Heart left ventricle (tissue), 16 donors: ENCODE measurements at places on chromosomes 4 and X. TPM values are rescaled to one million over a fixed set of nuclear protein-coding genes. Genes with fewer than 3 reads are reported as not detected.
A peak's percentile ranks its signal among the peaks of the same experiment; 100 is the strongest.

GRCh38 chrX:100449696-100450608 is 39.9 kb upstream of the PCDH19 start:
- peak overlapping the region; percentile 24 for H3K27ac ChIP-seq
- peak; percentile 46 for DNase-seq
- H3K27me3 ChIP-seq, result no peaks in the 10 kb centered on the region

- H3K36me3 ChIP-seq, result peaks cover 9% of the 10 kb centered on the region
- no peak for DNase-seq
- H3K27ac ChIP-seq, result no peak overlapping the region
- no peaks in the 10 kb centered on the region for H3K27me3 ChIP-seq
- H3K4me3 ChIP-seq, result no peak overlapping the region
- no peaks in the 10 kb centered on the region for H3K4me1 ChIP-seq
Measured at GRCh38 chr4:127889903-127890302, 9.2 kb downstream of the PLK4 start.

DNA sequence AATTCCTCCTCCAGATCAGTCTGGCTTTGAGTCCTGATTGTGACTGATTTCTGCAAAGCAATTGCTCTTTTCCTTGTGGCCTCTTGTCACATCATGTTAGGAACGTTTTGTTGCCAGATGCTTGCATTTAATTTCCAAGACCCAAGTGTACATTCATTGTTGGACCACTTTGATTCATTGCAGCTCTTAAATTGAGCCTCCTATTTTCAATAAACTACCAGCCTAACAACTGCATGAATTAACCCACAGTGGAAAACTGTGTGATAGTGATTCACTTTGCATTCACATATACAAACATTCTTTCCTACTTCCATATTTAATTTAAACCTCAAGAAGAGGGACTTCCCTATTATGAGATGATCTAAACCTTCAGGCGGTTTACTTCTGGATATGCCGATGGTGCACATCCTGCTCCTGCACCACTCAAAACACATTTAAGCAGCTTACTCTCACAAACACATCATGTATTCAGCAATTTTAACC is 118.4 kb downstream of the AFF1 start:
- H3K36me3 ChIP-seq, result peaks cover 5% of the 10 kb centered on the region
- H3K27ac ChIP-seq, result peak overlapping the region; percentile 65

DNA sequence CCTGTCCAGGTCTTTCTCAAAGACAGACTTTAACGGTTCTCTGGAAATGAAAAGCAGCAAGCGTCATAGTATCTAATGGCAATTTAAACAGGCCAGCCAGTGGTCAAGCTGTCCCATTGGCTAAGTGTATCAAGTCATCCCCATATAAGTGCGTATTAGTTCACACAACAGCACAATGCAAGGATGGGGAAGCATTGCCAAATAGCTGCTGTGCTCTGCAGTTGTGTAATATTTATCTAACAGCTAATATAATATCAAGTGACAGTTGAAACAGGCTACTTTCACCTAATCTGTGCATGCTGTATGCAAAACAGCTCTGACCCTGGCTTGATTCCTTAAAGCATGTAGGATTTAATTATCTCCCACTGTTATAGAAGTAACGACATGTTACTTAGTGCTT is 134.8 kb upstream of the PPARGC1A start:
- H3K36me3 ChIP-seq, result no peaks in the 10 kb centered on the region
- H3K27ac ChIP-seq, result no peak overlapping the region
- DNase-seq, result no peak

DNA sequence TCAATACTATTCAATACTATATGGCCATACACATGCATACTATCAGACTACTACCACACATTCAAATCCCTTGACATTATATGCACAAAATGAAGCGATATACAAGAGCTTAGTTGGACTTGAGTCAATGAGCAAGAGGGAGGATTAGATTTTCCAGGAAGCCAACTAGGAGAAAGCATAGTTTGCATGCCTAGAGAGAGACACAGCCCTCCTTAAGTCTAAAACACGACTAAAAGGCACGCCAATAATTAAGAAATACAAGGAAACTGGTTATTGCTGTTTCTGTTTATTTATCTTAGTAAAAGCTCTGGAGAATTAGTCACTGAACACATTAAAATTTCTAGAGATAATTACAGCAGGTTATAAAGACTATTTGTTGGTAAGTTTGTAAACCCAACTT is 21.8 kb downstream of the MBNL3 start:
- H3K36me3 ChIP-seq, result no peaks in the 10 kb centered on the region
- no peaks in the 10 kb centered on the region for H3K4me1 ChIP-seq
- H3K27ac ChIP-seq, result no peak overlapping the region
- no peaks in the 10 kb centered on the region for H3K27me3 ChIP-seq

- H3K27ac ChIP-seq, result no peak overlapping the region
- H3K27me3 ChIP-seq, result no peaks in the 10 kb centered on the region
- H3K4me3 ChIP-seq, result no peak overlapping the region
- DNase-seq, result no peak
Measured at GRCh38 chrX:7091923-7092322, 55.6 kb upstream of the STS start.

DNA sequence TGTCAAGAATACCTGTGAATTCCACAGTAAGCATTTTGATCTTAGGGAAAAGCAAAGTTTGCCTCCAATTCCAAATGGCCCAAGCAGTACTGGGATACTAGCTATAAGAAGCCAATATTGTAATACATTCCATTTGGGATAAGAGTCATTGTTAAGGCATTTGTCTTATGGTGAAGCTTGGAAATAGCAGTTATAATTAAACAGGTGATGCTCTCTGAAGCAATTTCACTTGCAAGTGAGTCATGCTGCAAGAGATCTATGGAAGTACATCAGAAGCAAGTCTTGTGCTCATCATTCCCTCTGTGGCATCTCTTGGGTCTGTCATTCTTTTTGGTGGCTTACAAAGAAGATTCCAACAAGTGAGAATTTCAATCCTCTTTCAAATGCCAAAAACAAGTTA is 386.4 kb upstream of the RPS6KA3 start:
- no peak for DNase-seq
- no peaks in the 10 kb centered on the region for H3K36me3 ChIP-seq
- H3K27ac ChIP-seq, result no peak overlapping the region
- H3K4me3 ChIP-seq, result no peak overlapping the region
- no peaks in the 10 kb centered on the region for H3K27me3 ChIP-seq

- H3K4me3 ChIP-seq, result no peak overlapping the region
- H3K4me1 ChIP-seq, result no peaks in the 10 kb centered on the region
- H3K27me3 ChIP-seq, result no peaks in the 10 kb centered on the region
- no peaks in the 10 kb centered on the region for H3K36me3 ChIP-seq
- peak overlapping the region; percentile 66 for H3K27ac ChIP-seq
Measured at GRCh38 chrX:132481449-132481848, 7.4 kb downstream of the MBNL3 start.

- peaks cover 13% of the 10 kb centered on the region for H3K4me1 ChIP-seq
- H3K27me3 ChIP-seq, result no peaks in the 10 kb centered on the region
- no peak overlapping the region for H3K27ac ChIP-seq
- no peaks in the 10 kb centered on the region for H3K36me3 ChIP-seq
- H3K4me3 ChIP-seq, result no peak overlapping the region
- no peak for DNase-seq
Measured at GRCh38 chr4:150130933-150131332, 52.7 kb downstream of the DCLK2 start.

DNA sequence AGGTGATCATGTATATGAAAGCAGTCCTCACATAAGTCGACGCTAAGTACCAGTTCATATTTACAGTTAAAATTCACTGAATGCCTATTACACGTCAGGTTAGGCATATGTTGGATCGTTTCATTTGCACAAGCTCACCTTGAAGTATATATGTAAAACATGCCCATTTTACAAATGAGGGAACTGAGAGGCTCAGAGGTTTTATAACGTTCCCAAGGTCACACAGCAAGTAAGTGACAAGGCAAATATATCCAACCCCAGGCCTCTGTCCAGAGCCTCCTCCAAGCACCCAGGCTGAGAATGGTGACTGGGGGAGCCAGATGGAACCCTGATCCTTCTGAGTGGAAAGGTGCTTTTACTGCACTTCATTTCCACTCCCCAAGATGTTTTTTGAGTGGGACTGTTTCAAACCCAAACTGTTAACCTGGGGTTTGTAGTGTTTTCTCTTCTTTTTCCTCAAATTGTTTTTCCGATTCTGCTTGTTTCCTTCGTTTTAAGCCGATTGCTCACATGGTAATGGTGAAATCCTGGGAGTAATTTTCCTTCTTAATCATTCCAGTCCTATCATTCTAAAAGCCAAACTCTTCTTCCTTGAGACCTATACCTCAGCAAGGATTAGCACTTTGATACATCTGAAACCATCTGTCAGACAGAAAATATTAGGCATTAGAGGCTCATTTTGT is 791 bp downstream of the SMIM20 start:
- no peak for DNase-seq
- peaks cover 3% of the 10 kb centered on the region for H3K36me3 ChIP-seq
- H3K27me3 ChIP-seq, result no peaks in the 10 kb centered on the region
- peak overlapping the region; percentile 75 for H3K4me3 ChIP-seq

- no peaks in the 10 kb centered on the region for H3K4me1 ChIP-seq
- no peaks in the 10 kb centered on the region for H3K36me3 ChIP-seq
- no peak for DNase-seq
- no peak overlapping the region for H3K4me3 ChIP-seq
- H3K27me3 ChIP-seq, result no peaks in the 10 kb centered on the region
- H3K27ac ChIP-seq, result no peak overlapping the region
Measured at GRCh38 chrX:133786382-133786781, 199.0 kb downstream of the GPC3 start.

DNA sequence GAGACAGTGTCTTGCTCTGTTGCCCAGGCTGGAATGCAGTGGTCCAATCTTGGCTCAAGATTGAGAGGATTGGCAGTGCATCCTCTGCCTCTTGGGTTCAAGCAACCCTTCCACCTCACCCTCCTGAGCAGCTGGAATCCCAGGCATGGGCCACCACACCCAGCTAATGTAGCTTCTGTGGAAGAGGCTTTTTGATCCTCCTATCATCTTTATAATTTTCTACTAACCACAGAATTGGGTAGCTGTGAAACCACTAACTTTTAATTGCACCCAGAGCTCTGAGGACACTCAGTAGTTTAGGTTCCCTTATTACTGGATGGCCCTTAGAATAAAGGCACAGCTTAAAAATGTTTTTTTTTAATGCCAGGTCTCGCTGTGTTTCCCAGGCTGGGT is 8.9 kb upstream of the AGA start:
- H3K27me3 ChIP-seq, result no peaks in the 10 kb centered on the region
- no peak overlapping the region for H3K4me3 ChIP-seq
- no peaks in the 10 kb centered on the region for H3K4me1 ChIP-seq
- no peaks in the 10 kb centered on the region for H3K36me3 ChIP-seq
- no peak overlapping the region for H3K27ac ChIP-seq
- DNase-seq, result no peak

DNA sequence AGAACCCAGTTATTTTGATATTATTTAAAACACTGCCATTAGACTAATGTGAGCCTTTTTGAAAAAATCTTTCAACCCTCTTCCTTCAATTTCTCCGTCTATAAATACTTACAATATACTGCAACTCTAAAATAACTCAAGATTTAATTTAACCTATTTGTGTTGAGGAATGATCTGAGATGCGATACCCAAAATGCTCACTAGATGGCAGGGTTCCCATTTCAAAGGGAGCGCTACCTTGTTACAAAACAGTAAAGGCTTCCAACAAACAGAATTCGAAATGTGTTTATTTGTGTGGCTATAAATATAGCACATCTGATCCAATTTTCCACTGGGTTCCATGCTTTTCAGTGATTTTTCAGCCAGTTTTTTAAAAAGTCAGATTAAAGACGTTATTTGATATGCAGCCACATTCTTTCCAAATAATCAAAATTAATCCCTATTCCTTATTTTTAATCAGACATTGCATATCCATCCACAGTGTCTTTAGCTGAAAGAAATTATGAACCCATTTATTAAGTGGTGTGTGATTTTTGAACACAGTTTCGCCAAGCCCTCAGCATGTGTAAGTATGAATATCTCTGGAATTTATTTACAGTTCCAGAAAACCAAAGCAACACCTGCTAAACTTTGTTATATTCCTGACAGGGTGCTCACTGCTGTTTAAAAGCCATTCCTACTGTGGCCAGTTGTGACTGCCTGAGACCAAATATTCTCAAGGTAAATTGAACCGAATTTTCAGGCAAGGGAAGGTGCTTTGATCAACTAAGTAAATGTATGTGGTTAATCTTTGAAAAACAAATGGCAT is 668.0 kb upstream of the LCORL start:
- no peaks in the 10 kb centered on the region for H3K36me3 ChIP-seq
- H3K27me3 ChIP-seq, result no peaks in the 10 kb centered on the region
- peak; percentile 26 for DNase-seq
- no peak overlapping the region for H3K27ac ChIP-seq

Gene APBB2
- total RNA-seq, result 19.1 TPM

Gene FAM9C
- 2.6 TPM for total RNA-seq

Gene F8A2
- not detected for total RNA-seq

Gene LIMCH1
- total RNA-seq, result 233 TPM

Gene MMRN1
- total RNA-seq, result 0.14 TPM

Gene NLGN4X
- total RNA-seq, result 5.5 TPM
